Fibroblast of mammary gland (primary cell): ENCODE measurements at places on chromosomes 4 and X.

GRCh38 chr4:53788011-53788410 is 196.7 kb upstream of the LNX1 start:
- DNase-seq: no peak

DNA sequence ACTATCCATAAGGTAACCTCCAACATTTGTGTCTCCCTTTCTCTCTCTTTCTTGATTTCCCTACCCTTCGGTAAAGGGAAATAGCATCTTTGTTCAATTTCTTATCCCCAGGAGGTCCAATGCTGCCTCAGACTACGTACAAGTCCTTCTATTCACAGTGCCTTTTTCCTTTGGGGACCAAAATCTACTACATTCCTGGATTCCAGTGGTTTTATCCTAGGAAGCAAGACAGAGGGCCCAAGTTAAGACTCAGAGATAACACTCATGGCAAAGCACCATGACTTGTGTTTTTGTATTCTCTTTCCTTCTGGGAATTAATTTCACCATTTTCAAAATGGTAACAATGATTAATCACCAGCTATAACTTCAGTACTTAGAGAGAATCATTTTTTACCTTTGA is 10.6 kb downstream of the G3BP2 start:
- no peak for DNase-seq

DNA sequence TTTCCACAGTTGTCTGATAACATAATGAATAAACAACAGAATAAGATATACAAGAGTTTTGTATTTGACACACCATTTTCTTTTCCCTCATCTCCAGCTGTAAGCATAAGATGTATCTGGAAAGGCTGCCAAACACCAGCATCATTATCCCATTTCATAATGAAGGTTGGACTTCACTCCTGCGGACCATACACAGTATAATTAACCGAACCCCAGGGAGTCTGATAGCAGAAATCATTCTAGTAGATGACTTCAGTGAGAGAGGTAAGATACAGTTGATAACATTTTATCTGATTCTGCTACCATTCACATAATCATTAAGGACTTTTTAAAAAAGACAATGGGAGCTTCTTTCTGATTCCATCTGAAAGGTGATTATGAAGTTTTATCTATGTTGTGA is 535.2 kb downstream of the GALNTL6 start:
- DNase-seq: no peak

DNA sequence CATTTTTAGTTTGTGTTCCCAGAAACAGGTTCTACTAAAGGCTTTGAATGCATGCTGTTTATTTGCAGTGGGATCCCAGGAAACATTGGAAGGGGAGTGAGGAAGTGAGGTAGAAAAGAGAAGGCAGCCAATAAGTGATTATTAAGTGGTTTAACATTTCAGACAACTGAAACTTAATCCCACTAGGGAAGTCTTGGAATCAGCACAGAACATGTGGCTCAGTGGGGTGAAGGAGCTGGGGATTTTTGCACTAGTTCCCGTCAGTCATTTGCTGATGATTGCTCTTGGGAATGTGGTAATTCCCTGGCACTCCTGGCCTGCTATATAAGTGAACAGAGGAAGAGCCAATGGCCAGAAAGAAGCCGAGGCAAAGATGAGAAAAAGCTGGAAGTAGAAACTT is 1053.0 kb upstream of the IGFBP7 start:
- no peak for DNase-seq

- DNase-seq: no peak
Observed at GRCh38 chr4:122636697-122637096, 15.8 kb upstream of the IL21 start.

GRCh38 chr4:168633064-168633463 is 136.2 kb downstream of the PALLD start:
- DNase-seq: no peak

GRCh38 chr4:140874056-140874455 is 117.9 kb upstream of the TBC1D9 start:
- no peak for DNase-seq

GRCh38 chr4:4758681-4759080 is 100.8 kb upstream of the MSX1 start:
- DNase-seq: no peak

GRCh38 chr4:180106122-180106521 is 2137.1 kb upstream of the TENM3 start:
- peak; percentile 6 for DNase-seq

GRCh38 chrX:136189222-136189621 is 41.9 kb downstream of the FHL1 start:
- DNase-seq: no peak

GRCh38 chr4:173505924-173506518 is 24.0 kb downstream of the HAND2 start:
- DNase-seq: peak; percentile 70

GRCh38 chr4:112321776-112322684 is 24.9 kb downstream of the ALPK1 start:
- DNase-seq: peak; percentile 68

GRCh38 chrX:23737413-23737812 is 5.7 kb downstream of the ACOT9 start:
- DNase-seq: peak; percentile 47

GRCh38 chrX:24167719-24168472 is 18.4 kb downstream of the ZFX start:
- no peak for DNase-seq

DNA sequence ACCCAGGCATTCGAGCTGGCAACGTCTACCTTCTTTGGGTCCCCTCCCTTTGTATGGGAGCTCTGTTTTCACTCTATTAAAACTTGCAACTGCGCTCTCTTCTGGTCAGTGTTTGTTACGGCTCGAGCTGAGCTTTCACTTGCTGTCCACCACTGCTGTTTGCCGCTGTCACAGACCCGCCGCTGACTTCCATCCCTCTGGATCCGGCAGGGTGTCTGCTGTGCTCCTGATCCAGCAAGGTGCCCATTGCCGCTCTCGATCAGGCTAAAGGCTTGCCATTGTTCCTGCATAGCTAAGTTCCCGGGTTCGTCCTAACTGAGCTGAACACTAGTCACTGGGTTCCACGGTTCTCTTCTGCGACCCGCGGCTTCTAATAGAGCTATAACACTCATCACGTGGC is 183.5 kb upstream of the GALNTL6 start:
- no peak for DNase-seq

- DNase-seq: peak; percentile 16
Observed at GRCh38 chr4:147289181-147289580, 191.7 kb upstream of the EDNRA start.

DNA sequence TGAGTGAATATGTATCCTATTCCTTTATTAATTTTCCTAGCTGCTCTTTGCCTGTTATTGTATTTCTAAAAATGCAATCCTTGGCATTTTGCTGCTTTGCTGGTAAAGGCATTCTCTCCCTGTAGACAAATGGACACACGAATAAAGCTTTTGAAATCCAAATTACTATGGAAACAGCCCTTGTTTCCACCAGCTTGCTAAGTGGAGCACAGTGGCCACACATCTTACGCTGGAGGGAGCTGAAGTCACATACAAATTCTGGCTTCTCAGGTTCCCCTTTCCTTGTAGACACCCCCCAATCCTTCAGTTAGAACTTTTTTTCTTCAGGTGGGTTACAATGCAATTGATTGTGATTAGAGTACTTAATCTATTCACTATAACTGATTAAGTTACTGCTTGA is 66.2 kb downstream of the AGA start:
- DNase-seq: no peak

DNA sequence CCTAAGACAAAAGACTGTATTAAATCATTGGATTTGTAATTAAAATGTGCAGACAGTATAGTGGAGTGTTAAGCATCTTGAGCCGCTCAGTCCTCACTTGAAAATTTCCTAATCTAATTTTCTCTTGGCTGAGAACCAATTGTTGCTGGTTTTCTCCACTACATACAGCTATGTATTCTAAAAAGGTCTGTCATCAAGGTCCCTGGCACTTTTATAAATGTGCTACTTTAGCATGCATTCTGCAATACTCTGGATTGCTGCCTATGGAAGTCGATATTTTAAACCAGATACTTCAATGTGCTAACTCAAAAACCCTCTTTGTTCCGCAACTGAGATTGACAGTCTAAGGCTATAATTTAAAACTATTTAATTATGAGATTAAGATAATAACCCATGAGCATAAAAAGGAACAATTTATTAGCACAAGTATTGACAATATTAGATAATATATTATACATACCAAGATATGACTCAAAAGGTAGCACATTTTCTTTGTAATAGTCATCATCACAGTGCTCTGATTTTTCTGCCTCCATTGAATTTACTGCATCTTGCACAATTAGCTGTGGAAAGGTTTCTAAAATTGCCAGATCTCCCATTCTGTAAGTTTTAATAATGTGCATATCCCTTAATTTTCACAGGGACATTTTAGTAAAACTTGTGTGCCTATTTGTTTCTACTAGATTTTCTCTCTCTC is 815.1 kb downstream of the ADGRL3 start:
- no peak for DNase-seq

GRCh38 chrX:48613502-48614160 is 16.3 kb downstream of the WDR13 start:
- DNase-seq: no peak

DNA sequence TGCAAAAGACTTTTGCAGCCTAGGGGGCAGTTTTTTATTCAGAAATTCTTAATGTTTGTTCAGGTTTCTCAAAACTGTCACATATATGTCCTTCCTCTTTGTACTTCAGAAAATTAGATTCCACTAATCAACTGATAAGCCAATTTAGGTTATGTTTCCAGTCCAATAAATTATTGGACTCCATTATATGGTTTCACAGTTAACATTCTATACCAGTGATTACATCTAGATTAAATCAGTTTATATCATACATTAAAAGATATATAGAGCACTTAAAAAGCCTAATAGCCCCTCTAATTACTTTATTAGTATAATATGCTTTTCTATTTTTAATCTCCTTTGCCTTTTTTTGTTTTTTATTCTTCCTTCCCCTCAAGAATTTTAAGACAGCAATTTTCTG is 434.1 kb downstream of the INPP4B start:
- no peak for DNase-seq

- DNase-seq: no peak
Observed at GRCh38 chr4:82981138-82981537, 29.5 kb downstream of the LIN54 start.

DNA sequence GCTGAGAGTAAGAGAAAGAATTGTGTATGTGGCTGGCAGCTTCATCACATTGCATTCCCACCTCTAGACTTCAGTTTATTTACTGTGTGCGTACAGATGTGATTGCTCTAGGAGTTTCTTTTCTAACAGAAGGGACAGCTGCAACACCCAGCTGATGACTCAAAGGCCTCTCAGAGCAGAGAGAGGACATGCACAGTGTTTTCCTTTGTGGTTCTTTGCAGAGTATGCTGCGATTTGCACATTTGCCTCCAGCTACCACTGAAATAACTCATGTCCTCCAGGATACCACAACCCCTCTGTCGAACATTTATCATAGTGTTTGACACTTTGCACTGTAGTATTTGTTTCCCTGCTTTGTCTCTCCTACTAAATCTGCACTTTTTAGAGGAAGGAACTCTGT is 294.1 kb downstream of the STIM2 start:
- peak; percentile 96 for DNase-seq

- DNase-seq: no peak
Observed at GRCh38 chr4:74796631-74797030, 2.3 kb upstream of the BTC start.

GRCh38 chr4:52037689-52038102 is 403 bp downstream of the SGCB start:
- peak; percentile 46 for DNase-seq

DNA sequence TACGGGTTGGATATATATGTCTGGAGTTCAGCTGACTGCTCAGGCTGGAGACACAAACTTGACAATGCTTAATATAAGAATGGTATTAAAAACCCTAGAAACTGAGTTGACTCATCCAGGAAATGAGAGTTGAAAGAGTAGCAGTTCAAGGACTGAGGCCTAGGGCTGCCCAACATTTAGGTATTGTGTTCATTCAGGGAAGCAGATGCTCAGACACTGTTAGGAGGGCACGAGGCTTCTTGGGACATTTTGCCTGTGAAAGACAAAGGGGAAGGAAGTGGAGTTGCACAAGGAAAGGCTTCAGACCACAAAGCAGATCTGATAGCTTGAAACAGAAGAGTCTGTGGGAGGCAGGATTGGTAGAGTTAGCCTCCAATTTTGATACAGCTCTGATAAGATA is 52.0 kb upstream of the HS3ST1 start:
- no peak for DNase-seq

- DNase-seq: peak; percentile 54
Observed at GRCh38 chr4:123836851-123837595, 440.4 kb downstream of the SPRY1 start.

DNA sequence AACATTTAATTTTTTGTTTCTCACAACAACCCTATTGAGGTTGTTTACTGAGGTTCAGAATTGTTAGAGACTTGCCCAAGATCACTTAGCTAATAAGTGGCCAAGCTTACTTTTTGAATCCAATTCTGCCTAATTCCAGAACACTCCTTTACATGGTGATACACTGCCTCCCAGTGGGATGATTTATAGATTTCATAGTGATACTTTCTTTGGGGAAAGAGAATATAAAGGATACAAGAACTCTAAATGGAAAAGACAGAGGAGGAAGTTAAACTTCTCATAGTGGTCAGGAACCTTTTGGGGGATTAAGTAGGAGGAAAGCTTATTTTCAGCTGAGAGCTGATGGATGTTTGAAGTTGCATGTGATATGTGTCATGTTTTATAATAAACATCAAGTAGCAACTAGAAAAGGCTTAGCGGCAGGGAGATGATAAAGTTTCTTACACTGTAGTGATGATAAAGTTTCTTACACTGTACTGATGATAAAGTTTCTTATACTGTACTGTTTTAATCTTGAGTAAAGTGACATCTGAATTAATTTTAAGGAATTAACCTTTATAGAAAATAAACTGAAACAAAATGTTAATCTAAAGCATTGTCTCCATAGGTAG is 15.3 kb downstream of the STAG2 start:
- peak; percentile 58 for DNase-seq

DNA sequence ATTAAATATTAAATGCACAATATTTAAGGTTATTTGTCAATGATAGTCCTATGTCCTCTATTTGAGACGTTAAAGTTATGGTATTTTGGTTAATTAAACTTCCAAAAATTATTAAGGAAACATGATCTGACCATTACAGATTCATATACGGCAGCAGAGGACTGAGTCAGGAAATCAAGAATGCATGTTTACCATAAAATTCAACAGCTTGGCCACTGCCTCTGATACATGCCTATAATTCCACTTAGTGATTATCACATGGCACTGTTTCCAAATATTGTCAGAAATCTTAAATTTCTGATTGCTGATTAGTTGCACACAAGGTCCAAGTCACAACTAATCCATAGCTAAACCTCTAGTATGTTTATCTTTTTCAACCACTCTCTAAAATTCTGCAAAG is 232.2 kb upstream of the UGT8 start:
- DNase-seq: no peak

DNA sequence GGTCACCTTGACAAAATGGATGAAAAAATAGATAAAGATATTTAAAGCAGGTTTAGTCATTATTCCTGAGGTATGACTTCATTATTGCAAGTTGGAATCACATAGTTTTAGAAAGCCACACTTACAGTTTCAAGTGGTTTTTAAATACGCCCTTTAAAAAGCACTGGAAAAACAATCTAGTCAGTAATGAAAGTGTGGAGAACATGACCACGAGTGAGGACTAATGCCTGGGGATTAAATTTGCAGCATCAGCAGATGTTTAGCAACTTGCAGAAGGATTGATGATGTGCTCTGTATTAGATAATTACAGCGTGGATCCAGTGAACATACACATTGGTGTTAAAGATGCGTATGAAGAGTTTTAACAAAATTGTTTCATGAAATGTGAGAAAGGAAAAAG is 5.9 kb downstream of the SPARCL1 start:
- no peak for DNase-seq

- DNase-seq: no peak
Observed at GRCh38 chr4:140070973-140071372, 83.0 kb downstream of the MAML3 start.

- no peak for DNase-seq
Observed at GRCh38 chrX:52995987-52996331, 37.6 kb upstream of the FAM156A start.
